Foreskin keratinocyte (primary cell): ENCODE measurements at places on chromosomes 1 and 21.

- no peak for DNase-seq
Measured at GRCh38 chr1:55546553-55546952, 331.4 kb upstream of the USP24 start.

DNA sequence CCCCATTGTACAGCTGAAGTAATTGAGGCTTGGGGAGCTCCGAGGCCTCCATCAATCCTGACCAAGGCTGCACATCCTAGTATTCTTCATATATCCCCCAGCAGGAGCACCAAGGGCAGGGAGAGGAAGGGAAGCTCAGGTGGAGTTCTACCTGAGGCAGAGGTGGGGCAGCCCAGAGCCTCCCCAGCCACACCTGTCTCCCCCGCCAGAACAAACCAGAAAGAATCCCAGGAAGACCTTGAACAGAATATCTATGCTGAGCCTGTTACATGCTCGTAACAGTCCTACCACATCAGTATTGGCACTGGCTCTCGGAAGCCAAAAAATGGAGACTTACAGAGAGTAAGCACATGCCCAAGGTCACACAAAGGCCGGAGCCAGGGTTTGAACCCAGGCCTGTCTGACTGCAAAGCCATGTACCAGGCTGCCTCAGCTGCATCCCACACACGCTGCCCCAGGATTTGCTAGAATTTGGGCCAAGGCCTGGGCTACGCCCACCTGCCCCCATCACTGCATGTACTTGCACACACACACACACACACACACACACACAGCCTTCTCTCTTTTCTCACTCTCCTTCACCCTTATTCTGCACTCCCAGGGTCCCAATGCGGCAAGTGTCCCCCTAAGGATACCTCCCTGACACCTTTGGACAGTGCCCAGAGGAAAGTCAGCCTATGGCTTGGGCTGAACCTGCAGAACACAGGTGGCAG lies 4.5 kb downstream of the E2F2 start:
- DNase-seq, result no peak

DNA sequence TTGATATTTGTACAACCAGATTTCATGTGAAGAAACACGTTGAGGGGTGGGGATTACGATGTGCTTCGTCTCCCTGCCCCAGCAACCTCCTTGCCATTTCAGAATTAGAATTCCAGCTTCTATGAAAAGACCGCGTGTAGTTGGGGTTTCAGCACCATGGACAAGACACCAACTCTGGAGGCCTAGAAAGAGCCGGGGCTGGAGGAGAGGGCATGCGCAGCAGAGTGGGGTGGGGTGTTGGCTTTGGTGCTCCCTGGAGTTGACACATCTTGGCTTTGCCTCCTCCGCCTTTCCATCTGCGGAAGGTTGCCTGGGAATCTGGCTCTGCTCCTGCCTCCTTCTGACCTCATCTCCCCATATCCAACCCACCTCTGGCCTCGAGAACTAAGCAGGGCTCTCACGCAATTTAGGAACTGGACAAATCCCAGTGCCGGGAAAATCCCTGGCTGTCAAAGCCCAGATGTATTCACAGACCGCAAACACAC lies 11.8 kb downstream of the HTR6 start:
- DNase-seq, result no peak

DNA sequence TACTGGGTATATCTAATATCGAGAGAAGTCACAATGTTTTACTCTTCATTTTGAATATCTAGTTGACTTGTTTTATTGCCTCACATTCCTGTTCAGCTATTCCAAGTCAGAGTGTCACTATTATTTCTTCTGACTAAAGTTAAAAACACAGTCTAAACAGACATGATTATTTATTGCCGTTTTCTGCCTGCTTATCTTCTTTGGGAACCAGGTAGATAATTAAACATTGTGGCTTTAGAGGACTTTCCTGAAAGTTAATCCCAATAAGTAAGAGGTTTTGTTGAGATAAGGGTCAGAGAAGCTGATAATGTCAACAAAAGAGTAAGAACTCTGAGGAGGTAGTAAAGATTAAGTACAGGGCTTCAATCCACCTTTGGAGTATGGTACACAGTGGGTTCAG lies 53.8 kb downstream of the PCNX2 start:
- no peak for DNase-seq

GRCh38 chr1:99176753-99177152 lies 87.5 kb upstream of the PLPPR4 start:
- DNase-seq, result no peak

DNA sequence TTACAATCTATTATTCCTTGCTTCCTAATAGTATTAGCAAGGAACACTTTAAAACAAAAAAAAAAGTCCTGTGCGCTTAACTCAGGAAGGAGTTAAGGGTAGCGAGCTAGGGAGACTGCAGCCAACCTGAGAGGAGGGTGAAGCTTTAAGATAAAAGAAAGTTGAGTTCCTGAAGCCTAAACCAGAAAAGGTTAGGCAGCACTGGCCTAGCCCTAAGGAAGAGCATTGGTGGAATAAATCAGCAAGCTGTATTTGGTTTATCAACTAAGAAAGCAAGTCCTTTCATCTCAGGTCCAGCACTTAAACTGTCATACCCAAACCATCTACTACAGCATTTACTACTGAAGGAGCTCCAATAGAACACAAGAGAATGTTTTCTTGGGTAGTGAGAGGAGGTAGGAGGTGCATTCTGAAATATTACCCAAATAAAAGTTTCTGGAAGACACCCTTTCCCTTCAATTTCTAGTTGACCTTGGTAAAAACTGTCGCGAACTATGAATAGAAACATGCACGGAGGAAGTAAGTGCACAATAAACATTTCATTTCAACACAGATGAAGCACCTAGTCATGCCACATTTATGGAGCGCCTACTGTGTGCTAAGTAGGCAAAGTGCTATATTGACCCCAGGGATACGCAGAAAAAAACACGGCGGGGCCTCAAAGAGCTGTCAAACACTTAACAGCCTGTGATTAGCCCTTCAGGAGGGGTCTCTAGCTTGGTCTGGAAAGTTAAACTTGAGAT lies 1.3 kb downstream of the GLRX2 start:
- no peak for DNase-seq

DNA sequence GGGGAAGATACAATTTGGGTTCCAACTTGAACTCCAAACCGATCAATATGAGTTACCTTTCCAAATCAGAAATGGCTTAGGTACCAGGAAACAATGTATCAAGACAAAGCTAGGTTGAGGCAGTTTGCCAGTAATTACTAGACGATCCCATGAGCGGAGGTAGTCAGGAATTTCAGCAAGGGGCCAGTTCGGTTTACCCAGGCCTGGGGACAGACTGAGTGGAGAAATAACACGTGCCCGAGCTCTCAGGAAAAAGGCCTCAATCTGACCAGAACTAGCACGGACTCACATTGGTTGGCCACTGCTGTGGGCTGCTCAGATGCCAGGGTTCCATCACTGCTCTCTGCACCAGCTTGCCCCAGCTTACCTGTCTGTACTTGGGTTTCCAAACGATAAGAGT lies 15.3 kb downstream of the CLSTN1 start:
- DNase-seq, result peak; percentile 8

GRCh38 chr1:103273106-103273505 lies 164.8 kb upstream of the COL11A1 start:
- no peak for DNase-seq

- DNase-seq, result no peak
Measured at GRCh38 chr1:30447701-30448100, 275.7 kb downstream of the MATN1 start.

DNA sequence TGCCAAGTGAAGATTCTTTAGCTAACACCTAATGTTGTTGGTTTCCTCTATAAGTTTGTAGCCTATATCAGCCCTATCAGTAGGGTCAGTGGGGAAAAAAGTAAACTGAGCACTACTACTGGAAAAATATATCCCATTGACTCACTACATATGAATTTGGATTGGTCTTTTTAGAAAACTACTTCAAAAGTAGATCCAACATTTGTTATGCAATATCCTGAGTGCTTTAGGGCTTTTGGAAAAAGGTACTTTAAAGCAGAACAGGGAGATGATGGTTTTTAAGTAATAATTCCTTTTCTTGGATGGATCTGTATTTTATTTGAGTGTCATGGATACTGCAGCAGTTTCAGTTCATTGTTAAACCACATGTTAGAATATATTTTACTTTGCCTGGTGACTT lies 7.1 kb downstream of the C1orf21 start:
- no peak for DNase-seq

GRCh38 chr1:232334811-232335210 lies 295.1 kb downstream of the SIPA1L2 start:
- DNase-seq, result peak; percentile 52

- DNase-seq, result no peak
Measured at GRCh38 chr21:45332981-45333582, 45.4 kb upstream of the POFUT2 start.

- DNase-seq, result no peak
Measured at GRCh38 chr1:10208537-10208936, 1.8 kb upstream of the KIF1B start.

GRCh38 chr1:73744985-73745384 lies 453.0 kb downstream of the LRRIQ3 start:
- no peak for DNase-seq

DNA sequence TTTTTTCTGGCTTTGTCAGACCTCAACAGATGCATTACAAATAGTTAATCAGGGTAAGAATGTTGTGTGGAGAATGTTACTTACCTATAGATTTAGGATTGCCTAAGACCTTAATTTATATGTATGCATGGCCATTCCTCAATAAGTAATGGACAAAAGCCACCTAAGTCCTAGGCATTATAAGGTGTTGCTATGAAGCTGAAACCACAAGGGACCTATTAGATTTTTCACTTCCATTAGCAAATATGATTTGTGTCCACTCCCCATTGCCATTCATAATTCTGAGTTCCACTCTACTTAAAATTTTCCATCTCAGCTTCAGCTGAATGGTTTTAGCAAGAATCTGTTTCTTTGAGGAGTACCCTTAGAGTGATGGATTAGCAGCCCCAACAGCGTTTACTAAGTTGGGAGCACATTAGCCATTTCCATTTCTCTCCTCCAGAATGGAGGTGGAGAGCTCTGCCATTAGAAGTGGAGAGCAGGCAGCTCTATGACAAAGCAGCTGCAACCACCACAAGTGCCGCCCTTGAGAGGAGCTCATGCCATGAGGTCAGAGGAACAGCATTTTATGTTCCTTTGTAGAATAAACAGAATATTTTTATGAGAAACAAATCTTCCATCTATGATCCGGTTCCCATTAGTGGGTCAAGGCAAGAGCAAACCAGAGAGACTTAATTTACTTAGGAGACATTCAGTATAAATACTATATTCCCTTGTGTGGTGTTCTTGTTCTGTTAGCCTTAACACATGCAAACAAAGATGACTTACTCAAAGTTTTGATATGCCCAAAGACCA lies 28.9 kb upstream of the C1orf87 start:
- DNase-seq, result no peak

- DNase-seq, result no peak
Measured at GRCh38 chr1:155645034-155645598, 35.1 kb downstream of the MSTO1 start.

GRCh38 chr1:232247669-232248068 lies 382.3 kb downstream of the SIPA1L2 start:
- no peak for DNase-seq

- DNase-seq, result no peak
Measured at GRCh38 chr1:167197692-167198091, 23.0 kb upstream of the POU2F1 start.

DNA sequence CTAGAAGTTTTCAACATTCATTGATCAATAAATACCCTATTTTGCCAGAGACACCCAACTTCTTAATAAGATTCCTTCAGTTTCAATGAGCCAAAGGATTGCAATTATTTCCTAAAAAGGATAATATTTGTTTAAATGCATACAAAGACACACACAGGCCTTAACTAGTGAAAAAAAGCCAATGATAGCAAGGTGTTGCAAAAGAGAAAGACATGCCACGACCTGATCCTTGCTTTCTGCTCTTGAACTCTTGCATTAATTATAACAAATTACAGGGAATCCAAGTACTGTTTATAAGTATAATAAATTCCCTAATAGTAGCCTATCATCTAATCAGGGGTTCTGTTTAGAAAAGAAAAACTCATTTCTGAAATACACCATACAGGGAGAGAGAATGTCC lies 131.1 kb downstream of the PTPN14 start:
- DNase-seq, result peak; percentile 66

DNA sequence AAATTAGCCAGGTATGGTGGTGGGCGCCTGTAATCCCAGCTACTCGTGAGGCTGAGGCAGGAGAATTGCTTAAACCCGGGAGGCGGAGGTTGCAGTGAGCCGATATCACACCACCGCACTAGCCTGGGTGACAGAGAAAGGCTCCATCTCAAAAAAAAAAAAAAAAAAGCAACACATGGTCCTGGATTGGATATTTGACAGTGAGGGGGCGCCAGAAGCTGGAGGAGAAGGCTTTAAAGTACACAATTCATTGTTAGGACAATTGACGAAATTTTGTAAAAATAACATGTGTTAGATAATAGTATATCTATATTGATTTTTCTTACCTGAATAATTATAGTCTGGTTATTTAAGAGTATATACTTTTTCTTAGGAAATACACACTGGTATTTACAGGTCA lies 50.2 kb upstream of the USP25 start:
- no peak for DNase-seq

- DNase-seq, result no peak
Measured at GRCh38 chr1:12155328-12155727, 11.5 kb upstream of the TNFRSF1B start.

- no peak for DNase-seq
Measured at GRCh38 chr1:11044849-11045427, 2.1 kb downstream of the MASP2 start.

- no peak for DNase-seq
Measured at GRCh38 chr1:235442788-235443429, 61.3 kb downstream of the B3GALNT2 start.

GRCh38 chr21:43300496-43301408 lies 126.2 kb downstream of the SIK1 start:
- DNase-seq, result peak; percentile 83

DNA sequence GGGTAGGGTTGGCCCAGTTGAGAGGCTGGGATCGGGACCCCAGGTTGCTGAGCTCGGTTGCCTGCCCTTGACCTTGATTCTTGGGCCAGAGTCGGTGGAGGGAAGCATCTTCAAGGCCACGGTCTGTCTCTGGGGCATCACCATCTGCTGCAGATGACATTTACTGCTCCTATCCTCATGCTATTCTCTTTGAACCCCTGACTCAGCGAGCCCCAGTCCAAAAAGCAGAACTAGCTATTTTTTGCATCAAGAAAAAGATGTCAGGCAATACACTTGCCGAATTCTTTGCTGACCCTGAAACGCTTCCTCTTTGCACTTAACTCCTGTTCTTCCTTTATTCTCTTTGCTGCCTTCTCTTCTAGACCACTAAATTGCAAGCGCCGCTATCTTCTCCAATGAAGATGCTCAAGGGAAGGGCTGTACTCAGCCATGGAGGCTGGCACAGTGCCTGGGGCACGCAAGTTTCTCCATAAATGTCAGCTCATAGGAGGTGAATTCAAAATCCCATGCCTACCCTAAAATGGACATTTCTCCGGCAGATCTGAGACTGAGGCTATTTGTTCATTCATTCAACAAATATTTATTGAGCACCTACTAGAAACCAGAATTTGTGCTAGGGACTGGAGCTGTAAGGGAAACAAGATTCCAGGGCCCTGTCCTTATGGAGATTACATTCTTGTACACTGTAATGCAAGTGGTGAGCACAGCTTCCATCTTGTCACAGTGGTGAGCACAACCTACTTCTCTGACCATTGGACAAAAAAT lies 20.5 kb upstream of the CAPZB start:
- DNase-seq, result no peak

GRCh38 chr21:18218331-18218730 lies 26.3 kb upstream of the CHODL start:
- no peak for DNase-seq

- no peak for DNase-seq
Measured at GRCh38 chr1:97088391-97088790, 366.8 kb downstream of the PTBP2 start.
